ENCODE measurements at places on chromosomes 16 and 17.
A peak's percentile ranks its signal among the peaks of the same experiment; 100 is the strongest.

DNA sequence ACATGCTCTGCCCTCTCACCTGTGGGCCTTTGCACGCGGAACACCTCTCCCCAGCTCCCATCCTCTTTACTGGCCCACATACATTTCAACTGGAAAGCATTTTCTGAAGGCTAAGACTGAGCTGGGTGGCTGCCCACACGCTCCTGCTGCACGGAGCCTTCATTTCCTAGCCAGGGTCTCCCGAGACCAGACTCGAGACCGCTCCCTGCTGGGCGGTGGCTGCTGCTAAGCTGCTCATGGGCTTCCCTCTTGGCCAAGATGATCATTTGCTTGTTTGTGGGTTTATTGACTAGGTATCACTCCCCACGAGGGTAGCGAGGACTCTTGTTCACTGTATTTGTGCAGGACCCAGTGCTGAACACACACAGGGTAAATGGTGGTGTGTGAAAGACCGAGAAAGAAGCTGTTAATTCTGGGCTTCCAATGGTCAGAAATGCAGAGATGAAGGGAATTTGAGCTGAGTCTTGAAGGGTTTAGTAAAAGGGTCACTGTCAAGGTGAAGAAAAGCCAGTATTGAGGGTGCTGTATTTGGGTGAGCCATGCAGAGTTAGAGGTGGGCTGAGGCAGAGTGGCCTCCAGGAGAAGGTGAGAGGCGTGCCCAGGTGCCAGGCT, 907 bp downstream of the TRAPPC2L start:
- DNase-seq = peak; percentile 53

DNA sequence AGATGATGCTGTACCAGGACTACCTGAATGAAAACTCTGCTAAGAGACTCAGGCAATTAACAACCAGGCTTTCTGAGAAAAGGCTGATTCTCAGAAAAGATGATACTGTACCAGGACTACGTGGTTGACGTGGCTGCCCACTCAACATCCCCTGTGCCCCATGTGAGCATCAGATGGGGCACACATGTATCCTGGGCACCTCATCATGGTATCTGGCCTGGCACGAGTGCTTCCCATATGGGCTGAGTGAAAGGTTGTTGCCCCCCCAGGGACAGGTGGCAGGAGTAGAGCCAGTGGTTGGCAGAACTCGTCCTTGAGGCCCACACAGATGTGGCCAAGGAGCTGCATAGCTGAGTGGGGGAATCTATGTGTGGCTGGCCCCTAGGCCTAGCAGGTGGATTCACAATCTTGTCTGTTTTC, 3.5 kb upstream of the CES4A start:
- DNase-seq = no peak

DNA sequence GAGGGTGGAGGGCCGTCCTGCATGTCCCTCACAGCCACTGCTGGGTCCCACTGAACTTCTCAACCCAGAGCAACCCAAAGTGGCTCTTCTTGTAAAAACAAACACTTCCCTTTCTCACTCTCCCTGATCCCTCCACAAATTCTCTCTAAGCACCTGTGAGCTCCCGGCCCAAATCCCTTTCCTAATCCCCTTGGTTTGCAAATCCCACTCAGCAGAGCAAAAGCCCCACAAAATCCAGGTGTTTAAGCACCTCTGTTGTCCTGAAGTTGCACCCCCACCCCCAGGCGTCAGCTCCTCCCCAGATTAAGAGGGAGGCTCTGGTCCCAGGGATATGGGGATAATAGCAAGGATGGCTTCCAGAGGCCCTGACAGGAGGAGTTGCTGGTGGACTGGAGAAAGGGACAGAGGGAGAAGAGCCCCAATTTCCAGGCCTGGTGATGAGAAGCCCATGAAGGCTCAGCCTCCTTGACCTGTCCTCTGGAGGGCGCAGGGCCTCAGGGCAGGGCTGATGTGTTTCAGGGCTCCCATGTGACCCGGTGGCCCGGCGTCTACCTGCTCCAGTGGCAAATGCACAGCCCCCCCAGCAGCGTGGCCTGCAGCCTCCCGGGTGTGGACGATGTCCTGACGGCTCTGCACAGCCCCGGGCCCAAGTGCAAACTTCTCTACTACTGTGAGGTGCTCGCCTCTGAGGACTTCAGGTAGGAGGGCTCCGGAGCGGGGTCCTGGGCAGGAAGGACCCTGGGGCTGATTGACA, 23.0 kb downstream of the NAGPA start:
- no peak for DNase-seq

DNA sequence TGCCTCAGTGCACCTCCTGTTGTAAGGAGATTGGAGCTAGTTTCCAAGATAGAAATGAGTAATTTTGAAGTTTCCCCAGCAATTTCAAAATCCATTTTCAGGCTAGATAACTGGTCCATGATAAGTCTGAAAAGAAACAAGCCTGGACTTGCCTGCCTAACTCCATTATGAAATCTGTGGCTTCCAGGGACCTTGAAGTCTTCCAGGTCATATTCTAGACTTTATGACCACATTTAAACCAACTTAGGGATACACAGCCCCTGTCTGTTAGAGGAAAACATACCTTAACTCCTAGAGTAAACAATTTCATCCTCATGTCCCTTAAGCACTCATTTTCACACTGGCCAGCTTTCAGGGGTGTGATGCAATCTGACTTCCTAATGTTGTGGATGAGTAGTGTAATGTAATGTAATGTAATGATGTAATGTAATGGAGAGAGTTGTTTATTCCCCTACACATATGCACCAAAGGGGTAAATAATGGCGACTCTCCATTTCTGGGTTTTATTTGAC, 96.7 kb upstream of the FAM20A start:
- peak; percentile 67 for DNase-seq

- no peak for DNase-seq
Observed at GRCh38 chr16:79182616-79183015, 417.9 kb downstream of the MAF start.

DNA sequence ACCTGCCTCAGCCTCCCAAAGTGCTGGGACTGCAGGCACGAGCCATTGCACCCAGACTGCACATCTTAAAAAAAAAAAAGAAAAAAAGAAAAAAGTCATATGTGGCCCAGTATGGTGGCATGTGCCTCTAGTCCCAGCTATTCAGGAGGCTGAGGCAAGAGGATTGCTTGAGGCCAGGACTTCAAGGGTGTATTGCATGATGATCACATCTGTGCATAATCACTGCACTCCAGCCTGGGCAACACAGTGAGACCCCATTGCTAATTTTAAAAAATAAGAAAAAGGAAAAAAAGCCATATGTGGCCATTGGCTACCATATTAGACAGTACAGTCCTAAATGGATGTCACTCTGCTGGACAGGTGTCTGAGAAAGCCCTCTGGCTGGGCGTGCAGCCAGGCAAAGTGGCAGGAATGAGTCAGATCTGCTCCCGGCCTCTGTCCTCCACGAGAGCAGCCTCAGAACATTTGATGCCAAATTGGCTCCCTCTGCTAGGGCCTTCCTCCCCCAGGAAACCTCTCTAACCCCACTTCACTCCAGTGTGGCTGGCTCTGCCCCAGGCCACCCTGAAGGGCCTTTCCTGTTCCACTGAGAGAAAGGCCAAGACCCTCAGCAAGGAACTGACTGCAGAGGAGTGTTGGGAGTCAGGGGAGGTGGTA, 14.7 kb downstream of the CA7 start:
- no peak for DNase-seq

DNA sequence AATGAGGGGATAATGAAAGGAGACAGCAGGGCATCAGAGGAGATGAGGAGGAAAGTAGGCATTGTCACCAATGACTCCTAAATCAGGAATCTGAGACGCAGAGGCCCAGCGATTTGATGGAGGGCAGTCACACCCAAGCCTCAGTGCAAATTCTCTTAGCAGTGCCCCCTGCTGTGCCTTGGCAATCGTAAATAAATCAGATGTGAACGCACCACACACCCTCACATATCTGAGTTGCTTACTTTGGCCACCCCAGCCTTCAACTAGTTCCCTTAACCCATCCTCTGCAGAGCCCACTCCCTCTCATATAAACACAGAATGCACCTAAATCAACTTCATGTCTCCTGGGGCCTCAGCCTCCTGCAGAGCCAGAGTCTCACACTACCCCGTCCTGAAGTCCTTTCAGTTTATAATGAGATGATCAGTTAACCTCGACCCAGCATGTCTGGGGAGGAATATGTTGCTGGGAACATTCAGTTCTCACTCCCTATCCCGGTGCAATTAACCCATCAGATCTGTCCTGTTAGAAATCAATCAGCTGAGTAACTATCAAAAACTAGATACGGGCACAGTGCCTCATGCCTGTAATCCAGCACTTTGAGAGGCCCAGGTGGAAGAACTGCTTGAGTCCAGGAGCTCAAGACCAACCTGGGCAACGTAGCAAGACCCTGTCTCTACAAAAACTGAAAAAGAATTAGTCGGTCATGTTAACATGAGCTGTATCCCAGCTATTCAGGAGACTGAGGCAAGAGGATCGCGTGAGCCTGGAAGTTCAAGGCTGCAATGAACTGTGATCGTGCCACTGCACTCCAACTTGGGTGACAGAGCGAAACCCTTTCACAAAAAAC, 78.4 kb downstream of the SLC39A11 start:
- DNase-seq = no peak

DNA sequence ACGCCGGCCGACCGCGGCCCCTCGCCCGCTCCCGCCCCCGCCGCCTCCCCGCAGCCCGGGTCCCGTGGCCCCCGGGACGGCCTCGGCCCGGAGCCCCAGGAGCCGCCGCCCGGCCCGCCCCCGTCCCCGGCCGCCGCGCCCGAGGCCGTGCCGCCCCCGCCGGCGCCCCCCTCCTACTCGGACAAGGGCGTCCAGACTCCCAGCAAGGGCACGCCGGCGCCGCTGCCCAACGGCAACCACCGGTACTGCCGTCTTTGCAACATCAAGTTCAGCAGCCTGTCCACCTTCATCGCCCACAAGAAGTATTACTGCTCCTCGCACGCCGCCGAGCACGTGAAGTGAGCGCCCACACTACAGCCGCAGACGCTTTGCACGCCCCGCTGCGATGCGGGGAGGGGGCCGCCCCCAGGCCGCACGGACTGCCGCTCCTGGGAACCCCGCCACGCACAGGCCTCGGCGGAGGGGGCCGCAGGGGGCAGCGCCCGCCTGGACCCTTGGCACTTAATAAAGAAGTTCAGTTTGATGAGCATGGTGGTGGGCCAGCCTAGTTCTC, 35.5 kb upstream of the ZC3H18 start:
- DNase-seq = no peak

DNA sequence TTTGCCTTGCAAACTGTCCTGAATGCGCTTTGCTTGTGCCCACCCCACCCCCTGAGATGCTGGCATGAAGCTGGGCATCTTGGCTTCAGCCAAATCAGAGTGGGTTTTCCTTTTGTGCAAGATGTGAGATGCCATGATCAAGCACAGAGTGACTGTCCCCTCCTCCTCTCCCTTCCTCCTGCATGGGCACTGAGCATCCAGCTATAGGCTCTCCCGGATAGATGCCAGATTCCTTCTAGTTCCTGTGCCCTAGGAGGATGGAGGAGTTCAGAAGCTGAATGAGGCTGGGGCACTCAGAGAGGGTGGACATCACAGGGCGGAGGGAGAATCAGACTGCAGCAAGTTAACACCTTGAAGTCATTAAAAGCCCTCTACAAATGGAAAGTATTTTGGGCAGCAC, 384.1 kb upstream of the CCL2 start:
- no peak for DNase-seq

DNA sequence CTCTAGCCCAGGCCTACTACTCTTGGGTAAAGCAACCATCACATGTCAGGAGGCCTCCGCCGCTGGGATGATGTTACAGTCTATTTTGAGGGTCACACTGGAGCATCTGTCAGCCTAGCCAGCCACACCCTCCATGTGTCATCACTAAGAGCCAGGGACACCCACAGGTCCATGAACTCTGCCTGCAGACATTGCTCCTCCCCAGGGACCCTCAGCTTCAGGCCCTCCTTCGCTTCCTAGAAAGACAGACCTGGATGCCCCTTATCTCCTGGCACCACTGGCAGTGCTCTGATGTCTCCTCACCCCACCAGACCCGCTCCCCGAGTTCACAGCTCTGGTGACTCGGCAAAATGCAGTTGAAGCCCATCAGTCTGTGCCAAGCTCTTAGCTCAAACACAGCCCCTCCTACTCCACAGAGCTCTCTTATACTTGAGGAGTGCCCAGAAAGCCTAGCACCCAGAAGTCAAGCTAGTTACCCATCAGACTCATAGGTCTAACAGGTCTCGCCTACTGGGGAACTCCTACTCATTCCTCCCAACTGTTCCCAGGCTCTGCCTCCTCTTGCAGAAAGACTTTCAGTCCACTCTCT, 5.9 kb downstream of the RANBP10 start:
- DNase-seq = no peak

- DNase-seq = no peak
Observed at GRCh38 chr17:19753051-19753509, 5.0 kb upstream of the ALDH3A1 start.

GRCh38 chr17:28897769-28898526, 415 bp upstream of the FLOT2 start:
- DNase-seq = no peak

DNA sequence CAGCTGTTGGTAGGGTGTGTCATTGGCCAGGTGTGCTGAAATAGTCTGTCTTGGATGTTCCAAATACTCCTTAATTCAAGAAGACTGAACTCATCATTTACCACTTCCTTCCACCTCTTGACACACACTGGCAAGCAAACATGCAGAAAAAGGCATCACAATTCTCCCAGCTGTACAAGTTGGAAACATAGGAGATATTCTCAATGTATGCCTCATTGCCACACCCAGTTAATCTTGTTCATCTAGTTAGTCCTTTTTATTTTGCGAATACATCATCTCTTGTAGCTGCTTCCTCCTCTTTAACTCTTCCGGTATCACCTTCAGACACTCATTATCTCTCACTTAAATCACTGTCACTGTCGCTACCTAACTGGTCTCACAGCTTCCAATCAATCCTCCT, 75.1 kb upstream of the GOT2 start:
- DNase-seq = no peak

DNA sequence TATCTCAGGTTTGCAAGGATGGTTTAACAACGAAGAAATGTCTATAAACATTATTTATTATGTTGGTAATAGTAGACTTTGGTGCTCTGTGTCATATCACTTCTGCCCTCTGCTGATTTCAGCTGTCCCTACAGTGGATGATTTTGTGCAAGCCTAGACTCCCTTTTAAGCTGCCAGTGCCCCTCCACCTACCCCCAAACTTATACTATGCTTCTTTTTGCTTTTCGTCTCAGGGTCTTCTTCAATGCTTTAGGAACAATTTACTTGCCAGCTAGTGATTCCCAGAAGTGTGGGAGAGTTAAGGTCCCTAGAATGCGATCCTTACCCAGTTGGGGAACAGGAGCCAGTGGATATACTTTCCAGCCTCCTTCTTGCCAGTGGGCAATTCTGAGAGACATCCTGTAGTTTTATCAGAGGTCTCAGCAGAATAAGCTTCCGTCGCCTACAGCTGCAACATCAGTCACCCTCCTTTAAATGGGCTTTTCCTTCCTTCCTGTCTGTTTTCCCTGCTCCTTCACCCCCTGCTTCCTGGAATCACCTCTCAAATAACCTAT, 4.1 kb downstream of the ICAM2 start:
- no peak for DNase-seq

GRCh38 chr16:29658705-29659104, 4.3 kb upstream of the SPN start:
- no peak for DNase-seq
